ENCODE measurements at places on chromosomes 16 and 17.

GRCh38 chr17:44877121-44877520, 22.1 kb downstream of the EFTUD2 start:
- no peak for DNase-seq

DNA sequence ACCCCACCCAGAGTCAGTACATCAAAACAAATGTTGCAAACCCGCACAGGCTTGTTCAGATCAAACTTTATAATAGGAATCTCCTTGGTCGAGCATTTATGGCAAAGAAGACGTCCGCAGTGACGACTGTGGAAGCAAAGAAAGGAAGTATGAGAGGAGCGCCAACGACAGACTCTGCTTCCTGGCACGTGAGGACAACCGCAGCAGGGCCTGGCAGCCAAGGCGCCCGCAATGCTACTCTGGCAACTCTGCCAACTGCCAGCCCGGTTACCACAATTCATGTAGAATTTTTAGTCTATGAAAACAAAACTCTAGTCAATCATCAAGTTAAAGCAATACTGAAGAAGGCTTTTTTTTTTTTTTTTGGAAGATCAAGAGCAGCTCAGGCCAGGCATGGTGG, 24.8 kb downstream of the CYB5D2 start:
- DNase-seq, result no peak

GRCh38 chr16:21169249-21169981, 10.9 kb downstream of the LDAF1 start:
- no peak for DNase-seq

DNA sequence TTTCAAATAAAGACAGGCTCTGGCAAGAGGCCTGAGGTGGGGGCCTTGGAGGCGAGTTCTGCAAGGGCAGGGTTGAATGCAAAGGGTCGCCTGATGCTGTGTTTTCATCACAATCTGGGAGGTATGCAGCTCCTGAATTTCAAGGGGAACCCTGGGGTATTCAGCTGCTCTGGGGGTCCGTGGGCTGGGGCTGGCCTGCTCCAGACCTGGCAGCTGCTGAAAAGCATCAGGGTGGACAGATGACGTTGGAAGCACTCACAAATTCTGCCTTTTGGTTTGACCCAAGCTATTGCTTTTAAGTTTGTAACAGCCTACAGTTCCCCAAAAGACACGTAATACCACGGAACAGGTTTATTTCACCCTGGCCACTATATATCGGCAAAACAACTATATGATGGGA, 1.3 kb downstream of the DNAH17 start:
- DNase-seq, result no peak

GRCh38 chr16:30065102-30065942, at the start of gene ALDOA:
TSS of gene ALDOA (plus strand) at chr16:30065760. CDS start at chr16:30066898, 1,138 bp downstream.
- peak; percentile 98 for DNase-seq

DNA sequence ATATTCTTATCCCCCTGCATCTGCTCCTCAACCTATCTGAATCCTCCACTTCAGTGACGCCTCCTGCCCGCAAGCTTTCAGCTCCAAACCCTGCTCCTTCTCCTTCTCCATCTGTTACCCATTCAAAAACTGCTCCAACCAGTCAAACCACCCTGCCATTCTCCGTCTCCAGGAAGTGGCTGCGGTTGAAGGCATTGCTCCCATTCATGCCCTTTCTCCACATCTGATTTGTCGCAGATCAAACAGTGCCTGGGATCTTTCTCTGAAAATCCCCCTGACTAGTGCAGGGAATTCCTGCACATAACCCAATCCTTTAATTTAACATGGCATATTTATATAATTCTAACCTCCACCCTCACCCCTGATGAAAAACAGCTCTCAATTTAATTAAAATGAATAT, 56.3 kb downstream of the SLFN5 start:
- no peak for DNase-seq

GRCh38 chr17:27575912-27576252, 55.1 kb upstream of the LGALS9 start:
- DNase-seq, result no peak

DNA sequence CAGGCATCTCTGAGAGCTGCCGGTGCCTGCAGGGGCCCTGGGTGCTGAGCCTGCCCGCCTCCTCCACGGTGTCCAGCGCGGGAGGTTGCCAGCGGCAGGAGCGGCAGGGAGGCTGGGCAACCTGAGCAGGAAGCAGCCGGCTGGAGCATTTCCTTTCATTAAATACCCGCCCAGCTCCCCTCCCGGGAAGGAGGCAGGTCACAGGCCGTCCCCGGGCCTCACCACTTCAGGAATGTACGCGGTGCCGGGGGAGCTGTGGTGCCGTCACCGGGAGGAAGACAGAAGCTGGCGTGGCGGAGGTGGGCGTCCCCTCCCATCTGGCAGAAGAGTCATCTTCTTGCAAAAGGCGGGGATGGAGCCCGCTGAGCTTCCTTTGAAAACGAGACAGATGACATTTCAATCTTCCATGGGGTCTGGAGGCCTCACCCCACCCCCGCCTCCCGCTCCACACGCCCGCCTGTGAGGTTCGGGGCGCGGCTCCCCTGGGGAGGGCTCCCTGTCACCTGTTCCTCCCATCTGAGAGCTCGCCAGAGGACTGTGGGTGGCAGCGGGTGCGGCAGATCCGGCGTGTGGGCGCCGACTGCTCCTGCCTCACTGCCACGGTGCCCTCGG, 16.0 kb downstream of the SOX8 start:
- DNase-seq, result peak; percentile 9

- no peak for DNase-seq
These were observed 76.9 kb downstream of the MRTFB start for GRCh38 chr16:14148016-14148415.

DNA sequence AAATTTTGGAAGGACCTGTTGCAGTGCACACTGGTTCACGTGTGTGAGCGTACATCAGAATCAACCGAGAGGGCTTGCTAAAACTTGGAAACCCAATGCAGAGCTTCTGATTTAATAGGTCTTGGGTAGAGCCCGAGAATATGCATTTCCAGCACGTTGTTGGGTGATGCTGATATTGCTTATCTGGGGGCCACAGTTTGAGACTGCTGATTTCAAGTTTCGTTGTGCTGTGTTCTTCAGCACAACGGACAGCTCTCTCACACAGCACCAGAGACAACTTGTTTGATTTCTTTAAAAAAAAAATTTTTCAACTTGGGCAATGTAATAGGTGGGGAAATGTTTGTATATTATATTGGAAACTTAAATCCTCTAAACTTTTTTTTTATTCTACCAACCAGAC, 9.4 kb downstream of the OR4D2 start:
- DNase-seq, result no peak

- no peak for DNase-seq
These were observed 52.3 kb downstream of the YWHAE start for GRCh38 chr17:1347589-1348323.

DNA sequence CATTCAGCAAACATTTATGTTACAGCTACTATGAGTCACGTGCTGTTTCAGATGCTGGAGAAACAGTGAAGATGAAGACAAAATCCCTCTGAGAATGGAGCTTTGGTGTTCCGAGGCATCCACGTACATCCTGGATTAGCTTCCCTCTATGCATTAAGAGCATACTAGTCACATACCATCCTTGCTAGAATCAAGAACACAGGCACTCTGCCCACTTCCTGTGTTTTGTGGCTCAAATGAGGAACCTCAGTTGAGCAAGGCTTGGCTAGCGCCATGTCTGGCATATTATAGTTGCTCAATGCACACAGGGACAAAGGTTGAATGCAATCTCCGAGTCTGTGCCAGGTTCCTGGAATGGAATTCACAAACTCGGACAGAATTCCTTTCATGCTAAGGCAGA, 297.5 kb downstream of the XYLT1 start:
- DNase-seq, result no peak

GRCh38 chr16:4371357-4372000, at the start of gene VASN:
TSS of gene VASN (plus strand) at chr16:4371848. CDS start at chr16:4380878, 9,030 bp downstream.
- DNase-seq, result peak; percentile 56

- DNase-seq, result no peak
These were observed 115.1 kb upstream of the RPL38 start for GRCh38 chr17:74088285-74088933.

- DNase-seq, result peak; percentile 39
These were observed 9.0 kb upstream of the SPATA32 start for GRCh38 chr17:45270828-45271418.

DNA sequence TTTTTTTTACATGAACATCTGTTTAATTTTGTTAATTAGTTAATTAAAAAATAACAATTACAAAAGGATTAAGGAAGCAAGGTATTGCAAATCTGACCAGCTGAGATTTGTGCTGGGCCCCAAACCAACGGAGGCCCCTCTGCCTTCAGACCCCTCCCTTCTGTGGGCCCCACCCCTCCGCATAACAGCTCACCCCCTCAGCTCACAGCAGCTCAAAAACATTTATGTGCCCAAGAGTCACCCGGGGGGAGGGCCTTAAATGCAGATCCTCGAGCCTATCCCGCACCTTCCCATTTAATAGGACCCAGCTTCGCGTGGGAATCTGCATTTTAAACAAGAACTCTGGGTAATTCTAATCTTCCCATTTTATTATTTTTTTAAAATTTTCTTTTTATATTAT, 75.0 kb downstream of the MGAT5B start:
- no peak for DNase-seq

- peak; percentile 91 for DNase-seq
These were observed 1.2 kb downstream of the OR1F1 start for GRCh38 chr16:3188925-3189825.

Data from activated CD4-positive, alpha-beta T cell treated with anti-CD3 and anti-CD28 coated beads, Interleukin-2, amount 50 U/mL, for 16 hours (primary cell).